Fibroblast of skin of right quadriceps (primary cell): ENCODE measurements at places on chromosomes 11 and 22.

DNA sequence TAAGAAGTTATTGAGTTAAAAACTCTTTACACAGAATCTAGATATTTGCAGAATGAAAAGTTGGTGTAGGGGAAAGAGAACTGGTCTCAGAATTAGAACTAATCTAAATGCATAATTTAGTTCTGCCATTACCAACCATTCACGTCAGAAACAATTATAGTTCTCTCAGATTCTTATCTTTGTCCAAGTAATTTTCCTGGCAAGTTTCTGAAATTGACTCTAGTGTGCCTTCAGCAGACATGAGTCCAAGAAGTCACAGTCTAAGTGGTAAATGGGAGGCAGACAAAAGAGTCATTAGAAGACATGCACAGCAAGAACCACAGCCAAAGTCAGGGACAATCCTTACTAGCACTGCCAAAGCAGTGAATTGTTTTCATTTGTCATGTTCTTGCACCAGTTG, 1870.1 kb downstream of the LRRC4C start:
- DNase-seq, result no peak

DNA sequence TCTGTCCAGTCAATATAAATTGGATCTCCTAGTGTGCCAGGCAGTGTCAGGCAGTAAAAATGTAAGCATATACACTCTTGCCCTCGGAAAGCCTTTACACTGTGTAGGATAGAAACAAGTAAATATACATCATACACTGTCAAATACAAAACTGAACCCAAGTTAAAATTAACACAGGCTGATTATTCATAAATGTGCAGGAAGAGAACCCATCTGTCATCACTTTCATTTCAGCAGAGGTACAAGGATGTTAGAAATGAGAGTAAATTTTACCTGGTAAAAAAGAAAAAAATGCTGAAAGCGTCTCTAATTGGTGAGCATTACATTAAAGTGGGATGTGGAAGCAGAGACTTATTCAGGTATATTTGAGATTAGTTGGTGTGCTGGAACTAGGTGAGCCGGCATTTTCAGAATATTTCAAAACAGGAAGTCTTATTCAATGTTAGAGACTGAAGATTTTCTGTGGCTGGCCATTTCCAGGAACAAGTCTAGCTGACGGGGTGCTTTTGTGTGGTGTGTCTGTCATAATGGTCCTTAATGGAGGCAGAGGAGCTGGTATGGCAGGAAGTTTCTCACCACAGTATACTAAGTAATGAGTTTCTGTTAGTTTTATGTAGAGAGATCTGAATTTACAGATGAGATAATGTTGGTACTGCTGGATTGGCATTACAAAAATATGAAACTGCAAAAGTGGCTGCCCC, 192.6 kb downstream of the CASP12 start:
- DNase-seq, result peak; percentile 19

DNA sequence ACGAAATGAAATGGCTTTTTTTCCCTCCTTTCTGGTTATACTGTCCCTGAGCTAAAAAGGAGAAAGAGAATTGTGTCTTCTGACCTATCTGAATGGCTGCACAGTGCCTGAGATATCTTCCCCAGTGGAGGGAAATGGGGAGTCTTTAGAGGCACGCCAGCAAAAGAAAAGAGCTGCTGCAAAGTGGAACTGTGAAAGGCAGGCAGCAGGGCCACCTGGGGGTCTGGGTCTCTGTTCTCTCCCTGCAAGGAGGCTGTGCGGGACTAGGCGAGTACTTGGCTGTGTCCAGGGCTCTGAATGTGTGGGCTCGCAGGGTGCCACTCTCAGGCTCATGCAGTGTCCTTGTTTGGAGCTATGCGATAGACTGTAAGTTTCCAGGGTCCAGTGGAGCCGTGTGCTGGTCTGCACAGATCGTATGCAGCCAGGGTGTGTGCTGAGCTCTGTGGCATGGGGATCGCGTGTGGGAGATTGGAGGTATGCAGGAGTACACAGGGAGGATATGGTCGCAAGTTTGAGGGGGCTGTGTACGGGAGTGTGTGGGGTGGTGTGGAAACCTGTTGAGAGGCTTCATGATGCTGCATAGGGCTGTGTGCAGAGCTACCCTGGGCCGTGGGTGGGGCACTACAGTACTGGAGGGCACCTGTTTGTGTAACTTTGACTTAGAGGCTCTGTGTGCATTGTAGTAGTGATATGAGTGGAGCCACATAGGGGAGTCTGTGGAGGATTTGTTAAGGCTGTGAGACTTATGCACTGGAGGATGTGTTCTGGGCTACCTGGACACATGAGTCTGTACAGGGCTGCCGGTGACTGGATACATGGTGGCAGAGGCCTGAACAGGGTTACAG, 70.1 kb upstream of the OLFML1 start:
- DNase-seq, result no peak

GRCh38 chr11:78808923-78809322, 234.3 kb upstream of the NARS2 start:
- DNase-seq, result no peak

GRCh38 chr22:39496131-39496838, 5.8 kb upstream of the MIEF1 start:
- peak; percentile 36 for DNase-seq

DNA sequence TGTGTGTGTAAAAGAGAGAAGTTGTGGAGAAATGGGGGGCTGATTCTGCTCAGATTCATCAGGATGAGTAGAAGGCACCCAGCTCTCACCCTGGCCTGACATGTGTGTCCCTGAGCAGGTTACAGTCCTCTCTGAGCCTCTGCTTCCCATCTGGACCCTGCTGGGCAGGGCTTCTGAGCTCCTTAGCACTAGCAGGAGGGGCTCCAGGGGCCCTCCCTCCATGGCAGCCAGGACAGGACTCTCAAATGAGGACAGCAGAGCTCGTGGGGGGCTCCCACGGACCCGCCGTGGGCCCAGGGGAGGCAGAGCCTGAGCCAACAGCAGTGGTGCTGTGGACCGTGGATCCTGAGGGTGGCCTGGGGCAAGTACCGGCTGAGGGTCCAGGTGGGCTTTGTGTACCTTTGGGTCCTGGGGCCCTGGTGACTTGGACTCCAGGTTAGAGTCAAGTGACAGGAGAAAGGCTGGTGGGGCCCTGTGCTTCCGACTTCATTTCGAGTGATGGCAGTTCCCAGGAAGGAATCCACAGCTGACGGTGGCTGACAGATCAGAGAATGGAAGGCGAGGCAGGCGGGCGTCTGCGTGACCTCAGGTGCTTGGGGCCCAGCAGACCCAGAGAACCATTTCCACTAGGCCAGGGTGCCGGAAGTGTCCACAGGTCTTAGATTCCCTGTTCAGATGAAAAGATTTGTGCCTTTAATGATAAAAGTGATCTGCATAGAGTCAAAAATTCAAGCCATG, 21.9 kb downstream of the NEAT1 start:
- DNase-seq, result no peak

GRCh38 chr11:33507967-33508366, 192.7 kb downstream of the C11orf91 start:
- peak; percentile 52 for DNase-seq

- no peak for DNase-seq
Measured at GRCh38 chr22:30224161-30224857, 22.2 kb downstream of the LIF start.

- peak; percentile 98 for DNase-seq
Measured at GRCh38 chr11:9765320-9766101, 101.6 kb downstream of the SWAP70 start.

DNA sequence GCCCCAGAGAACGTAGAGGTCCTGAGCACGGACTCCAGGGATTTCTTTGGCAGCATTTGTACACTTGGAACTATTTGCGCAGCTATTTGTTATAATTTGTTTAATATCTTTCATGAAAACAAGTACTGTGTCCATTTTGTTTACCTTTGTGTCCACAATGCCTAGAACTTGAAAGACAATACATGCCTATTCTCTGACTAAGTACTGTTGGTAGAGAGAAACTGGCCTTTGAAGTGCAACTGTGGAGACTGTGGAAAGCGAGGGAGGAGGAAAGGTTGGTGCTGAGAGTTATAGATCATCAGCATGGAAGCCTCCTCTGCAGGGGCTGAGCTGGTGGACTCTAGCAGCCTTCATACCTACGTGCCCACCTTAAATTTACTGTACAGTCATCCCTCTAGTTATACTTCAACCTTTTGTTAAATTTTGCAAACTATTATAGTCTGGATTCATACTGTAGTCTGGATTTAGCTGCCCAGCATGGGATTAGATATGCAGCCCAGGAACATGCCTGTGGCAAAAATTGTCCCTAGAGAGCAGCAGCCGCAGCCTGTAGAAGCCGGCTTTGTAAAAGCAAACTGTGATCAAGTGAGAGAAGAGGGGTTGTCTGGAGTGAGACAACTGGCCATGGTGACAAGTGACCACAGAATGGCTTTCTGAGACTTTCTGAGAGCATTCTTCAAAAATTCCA, 24.2 kb upstream of the YAP1 start:
- DNase-seq, result no peak

DNA sequence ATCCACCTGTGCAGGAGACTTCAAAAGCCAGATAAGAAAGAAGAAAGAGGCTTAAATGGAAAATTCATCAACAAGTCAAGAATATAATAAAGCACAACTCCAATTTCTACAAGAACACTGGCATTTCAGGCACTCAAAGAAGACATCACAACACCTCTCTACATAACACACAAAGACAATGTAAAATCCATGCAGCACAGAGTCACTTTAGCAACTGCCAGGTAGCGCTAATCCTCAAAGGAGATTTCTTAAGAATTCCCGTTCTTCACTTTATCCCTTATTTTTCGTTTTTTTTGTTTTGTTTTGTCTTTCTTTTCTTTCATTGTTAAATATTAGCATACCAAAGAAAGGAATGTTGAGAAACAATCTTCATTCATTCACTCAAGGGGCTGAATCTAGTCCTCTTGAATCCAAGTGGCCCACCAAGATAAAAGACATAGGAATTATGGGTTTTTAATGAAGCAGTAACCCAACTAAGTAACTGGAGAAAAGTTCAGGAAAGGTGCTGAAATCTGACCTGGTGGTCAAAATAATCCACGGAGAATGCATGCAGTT, 95.0 kb downstream of the CADM1 start:
- DNase-seq, result no peak

DNA sequence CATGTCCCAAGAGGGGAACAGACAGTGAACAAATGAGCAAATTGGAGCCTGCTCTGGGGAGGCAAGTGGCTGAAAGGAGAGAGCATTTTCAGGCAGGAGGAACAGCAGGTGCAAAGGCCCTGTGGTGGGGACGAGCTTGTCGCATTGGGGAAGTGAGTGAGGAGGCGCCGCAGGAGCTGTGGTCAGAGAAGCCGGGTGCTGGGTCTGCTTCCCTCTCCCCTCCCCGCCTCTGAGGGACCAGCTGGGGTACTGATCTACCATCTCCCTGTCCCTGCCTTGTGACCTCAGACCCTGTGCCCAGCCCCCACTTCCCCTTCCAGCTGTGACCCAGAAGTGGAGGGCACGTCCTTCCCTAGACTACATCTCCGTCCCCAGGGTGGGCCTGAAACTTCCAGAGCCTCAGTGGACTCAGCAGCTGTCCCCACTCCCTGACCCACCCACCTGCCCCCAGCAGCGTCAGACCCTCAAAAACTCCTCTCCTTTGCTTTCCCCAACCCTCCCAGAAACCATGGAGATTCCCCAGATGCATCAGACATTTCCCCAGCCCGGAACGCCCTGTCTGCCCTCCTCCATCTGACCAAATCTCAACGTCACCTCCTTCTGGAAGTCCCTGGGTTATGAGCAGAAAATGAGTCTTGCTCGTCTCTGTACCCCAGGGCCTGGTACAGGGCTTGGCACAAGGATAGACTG, 19.7 kb upstream of the PDGFB start:
- no peak for DNase-seq

DNA sequence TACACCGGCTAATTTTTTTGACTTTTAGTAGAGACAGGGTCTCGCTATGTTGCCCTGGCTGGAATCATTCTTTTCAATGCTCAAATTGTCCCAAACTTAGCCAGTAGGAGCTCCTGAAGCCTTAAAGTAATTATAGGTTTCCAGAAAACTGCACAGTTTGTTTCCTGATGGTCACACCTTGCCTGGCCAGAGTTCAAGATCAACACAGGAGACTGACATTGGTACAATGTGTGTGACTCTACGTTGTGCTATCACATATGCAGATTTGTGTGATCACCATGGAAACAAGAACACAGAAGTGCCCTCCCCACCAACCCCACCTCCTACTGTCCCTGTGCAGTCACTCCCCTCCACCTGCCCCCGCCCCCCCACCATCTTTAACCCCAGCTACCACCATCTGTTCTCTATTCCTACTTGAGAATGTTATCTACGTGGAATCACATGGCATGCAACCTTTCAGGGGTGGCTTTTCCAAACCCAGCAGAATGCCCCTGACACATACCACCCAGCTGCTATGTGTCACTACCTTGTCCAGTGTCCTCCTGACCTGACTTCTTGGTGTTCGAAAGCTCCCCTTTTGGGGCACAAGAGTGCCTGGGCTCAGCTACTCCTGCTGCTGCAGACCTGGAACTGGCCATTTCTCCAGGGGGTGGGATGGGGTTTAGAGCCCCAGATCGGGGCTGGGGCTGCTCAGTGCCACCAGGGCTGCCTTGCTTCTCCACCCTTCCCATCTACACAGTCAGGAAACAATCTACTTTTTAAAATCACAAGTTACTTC, 6.1 kb upstream of the NAP1L4 start:
- DNase-seq, result no peak

GRCh38 chr22:22709719-22710445, 65.5 kb downstream of the GGTLC2 start:
- DNase-seq, result no peak

DNA sequence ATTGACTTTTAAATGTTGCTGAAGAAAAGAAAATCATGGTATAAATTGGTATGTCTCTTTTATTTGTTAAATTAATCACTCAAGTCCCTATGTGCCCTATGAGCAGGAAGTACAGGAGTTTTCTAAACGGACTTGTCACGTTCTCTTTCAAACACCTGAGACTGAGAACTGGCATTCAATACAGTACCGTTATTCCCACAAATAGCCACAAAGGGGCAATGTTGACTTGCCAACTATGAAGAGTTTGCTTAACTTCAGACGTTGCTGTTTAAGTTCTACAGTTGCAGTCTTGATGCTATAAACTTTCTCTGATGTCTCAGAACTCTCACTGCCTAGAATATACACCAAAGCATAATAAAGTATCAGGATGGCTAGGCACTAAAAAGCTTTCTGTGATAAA, 7.6 kb downstream of the OR56A1 start:
- DNase-seq, result peak; percentile 10

DNA sequence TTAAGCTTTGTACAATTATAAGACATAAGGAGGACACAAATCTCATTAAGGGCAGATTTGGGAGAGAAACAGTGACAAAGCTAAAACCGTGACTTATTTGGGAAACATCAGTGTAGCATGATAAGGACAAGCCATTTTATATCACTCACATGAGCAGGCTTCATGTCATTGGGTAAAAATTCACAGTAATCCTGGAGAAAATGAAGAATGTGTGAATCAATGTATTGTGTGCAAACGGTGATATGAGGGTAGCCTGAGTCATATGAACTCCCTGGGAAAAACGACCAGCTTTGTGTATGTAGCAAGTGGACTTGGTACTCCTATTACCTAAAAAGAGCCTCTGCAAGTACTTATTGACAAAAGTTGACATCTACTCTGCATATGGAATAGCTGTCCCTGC, 6.0 kb upstream of the TRIM34 start:
- DNase-seq, result peak; percentile 79

DNA sequence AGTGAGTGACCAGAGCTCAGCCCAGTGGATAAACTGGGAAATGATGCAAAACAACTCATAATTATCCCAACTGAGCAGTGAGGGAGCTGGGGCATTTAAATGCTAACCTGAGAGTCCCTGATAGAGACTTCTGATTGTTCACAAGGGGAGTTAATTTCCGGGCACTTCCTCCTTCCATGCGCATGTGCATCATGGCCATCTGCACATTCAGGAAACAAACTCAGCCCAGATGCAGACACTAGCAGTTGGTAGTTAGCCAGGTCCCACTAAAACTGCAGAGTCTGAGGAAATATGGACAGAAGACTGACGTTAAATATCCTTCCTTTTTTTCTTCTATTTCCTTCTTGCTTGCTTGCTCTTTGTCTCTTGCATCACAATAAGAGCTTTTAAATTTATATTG, 852.1 kb upstream of the LRRC4C start:
- peak; percentile 15 for DNase-seq
